ENCODE measurements at places on chromosomes 12 and 14. TPM values are rescaled to one million over a fixed set of nuclear protein-coding genes. Genes with fewer than 3 reads are reported as not detected.

GRCh38 chr14:69139743-69140142 lies 13.2 kb downstream of the DCAF5 start:
- no peak for DNase-seq

- no peak for DNase-seq
Measured at GRCh38 chr14:23883684-23884540, 69.7 kb upstream of the DHRS4 start.

DNA sequence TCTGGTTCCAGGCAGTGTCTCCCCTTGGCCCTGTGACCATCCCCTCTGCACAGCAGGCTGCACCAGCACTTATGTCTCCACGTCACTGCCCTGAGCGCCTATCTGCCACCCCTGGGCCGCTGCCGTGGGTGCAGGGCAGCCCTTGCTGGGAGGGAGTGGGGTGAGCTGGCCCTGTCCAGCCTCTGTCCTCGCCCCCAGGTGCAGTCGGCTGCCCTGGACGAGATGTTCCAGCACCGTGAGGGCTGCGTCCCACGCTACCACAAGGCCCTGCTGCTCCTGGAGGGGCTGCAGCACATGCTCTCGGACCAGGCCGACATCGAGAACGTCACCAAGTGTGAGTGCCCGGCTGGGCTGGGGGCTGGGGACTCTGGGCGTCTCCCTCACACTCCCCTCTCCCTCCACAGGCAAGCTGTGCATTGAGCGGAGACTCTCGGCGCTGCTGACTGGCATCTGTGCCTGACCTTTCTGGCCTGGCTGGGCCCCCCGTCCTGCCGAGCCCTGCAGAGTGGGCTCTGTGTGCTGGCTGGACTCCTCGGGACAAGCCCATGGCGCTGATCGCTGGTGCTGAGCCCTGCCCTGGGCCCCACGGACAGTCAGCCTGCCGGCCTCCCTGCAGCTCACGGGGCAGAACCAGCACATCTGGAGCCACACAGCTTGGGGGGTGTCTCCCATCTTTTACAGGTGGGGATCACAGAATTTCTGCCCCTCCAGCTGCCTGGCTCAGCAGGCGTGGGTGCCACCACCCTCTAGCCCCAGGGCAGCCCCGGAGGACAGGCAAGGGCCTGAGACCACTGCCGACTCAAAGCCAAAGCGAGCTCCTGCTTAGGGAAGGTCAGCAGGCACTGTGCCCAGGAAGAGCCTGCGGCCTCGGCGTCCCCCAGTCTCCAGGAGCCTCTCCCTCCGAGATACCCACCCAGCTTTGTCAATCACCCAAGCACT lies 7.9 kb upstream of the PUS1 start:
- DNase-seq = no peak

DNA sequence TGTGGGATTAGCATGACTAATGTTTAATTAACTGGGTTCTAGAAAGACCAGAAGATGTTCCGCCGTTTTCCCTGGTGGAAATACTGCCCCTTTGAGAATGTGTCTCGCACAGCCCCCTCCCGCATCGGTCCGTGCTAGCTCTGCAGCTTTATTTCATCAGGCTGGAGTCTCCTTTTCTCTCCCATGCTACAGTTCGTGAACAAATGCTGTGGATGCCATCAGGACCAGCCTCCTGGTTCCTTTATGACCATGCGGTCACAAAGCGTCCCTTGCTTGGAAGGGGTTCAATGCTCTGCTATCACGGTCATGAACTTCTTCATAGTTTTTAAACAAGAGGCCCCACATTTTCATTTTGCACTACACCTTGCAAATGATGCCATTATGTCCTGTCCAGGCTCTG lies 157.7 kb upstream of the TMEM132C start:
- no peak for DNase-seq

DNA sequence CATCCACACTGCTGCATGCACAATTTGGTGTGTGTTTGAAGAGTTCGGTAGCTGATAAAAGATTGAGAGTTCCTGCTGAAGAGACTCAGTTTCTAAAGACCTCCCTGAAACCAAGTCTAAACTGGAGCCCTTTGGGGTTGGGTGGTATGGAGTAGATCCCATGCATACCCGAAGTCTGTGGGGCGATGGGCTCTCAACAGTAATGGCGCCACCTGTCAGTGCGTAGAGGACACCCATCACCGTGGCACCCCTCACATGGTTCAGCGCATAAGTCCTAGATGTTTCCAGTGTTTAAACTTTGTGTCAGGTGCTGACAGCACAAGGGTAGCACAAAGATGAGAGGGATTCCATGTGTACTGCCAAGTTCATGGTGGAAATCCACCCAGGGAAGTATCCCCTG lies 85.9 kb downstream of the ESR2 start:
- DNase-seq = no peak

GRCh38 chr12:71041476-71041875 lies 116.3 kb downstream of the TSPAN8 start:
- DNase-seq = no peak

The GALNT8 gene
- 1.3 TPM for polyA plus RNA-seq

The SAMD15 gene
- 0.13 TPM for polyA plus RNA-seq

The VRTN gene
- not detected for polyA plus RNA-seq
